Stimulated activated CD4-positive, alpha-beta T cell treated with anti-CD3 and anti-CD28 coated beads, Interleukin-4, amount 100 ng/mL, for 48 hours (primary cell): ENCODE measurements at places on chromosomes 3 and 15.

GRCh38 chr3:197309528-197310361 lies 11.3 kb upstream of the DLG1 start:
- DNase-seq: no peak

GRCh38 chr3:102299125-102299877 lies 135.5 kb upstream of the ZPLD1 start:
- DNase-seq: no peak

DNA sequence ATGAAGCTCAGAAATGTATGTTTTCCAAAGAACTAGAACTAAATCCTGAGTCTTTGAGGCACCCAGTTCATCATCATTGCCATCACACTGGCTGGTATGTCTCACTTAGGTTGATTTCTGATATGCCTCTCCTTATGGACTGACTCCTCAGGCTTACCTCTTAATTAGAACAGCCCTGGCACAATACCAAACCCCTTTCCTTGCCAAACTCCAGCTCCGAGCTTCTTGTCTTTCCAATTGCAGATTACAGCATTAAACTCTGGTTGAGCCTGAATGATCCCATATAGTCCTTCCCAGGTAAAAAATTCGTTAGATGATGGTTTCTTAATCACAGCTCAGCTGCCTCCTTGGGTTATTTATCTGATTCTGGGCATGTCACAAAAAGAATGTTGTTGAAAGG lies 66.3 kb downstream of the RTP4 start:
- no peak for DNase-seq

DNA sequence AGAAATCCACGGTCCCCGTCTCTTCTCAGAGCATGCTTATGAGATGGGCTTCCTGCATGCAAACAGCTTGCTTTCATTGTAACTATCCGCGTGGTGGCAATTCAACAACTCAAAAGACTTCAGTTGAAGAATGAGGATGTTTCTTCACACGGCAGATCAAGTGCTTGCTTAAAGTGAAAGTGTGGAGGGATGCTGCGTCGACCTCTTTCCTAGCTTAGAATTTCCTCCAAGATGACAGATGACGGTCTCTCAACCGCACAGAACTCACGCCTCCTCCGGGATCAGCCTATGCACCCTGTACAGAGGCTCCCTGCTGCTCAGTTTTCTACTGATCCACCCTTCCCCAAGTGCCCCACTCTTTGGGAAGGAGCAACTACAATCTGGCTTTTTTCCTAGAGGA lies 47.8 kb downstream of the PCSK6 start:
- no peak for DNase-seq

GRCh38 chr3:45984331-45985312 lies 11.0 kb downstream of the FYCO1 start:
- DNase-seq: no peak

DNA sequence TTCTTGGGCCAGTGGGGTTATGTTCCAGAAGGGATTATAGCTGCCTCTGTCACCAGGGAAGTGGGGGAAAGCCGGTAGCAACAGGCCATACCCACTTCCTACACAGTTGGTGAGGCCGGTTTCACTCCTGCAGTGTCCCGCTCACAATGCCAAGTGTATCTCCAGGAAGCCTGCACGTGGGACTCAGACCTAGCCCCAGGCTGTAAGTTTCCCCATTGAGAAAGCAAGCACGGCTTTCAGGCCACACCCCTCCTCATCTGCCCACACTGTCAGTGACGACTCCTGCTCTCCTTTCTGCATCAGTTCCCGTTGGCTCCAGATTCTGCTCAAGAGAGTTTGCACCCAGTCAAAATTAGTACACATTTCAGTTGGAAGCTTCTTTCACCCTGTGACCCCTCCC lies 51.6 kb upstream of the CPOX start:
- no peak for DNase-seq

GRCh38 chr15:75230551-75231371 lies 27.4 kb upstream of the GOLGA6C start:
- no peak for DNase-seq

GRCh38 chr3:66322436-66322835 lies 101.6 kb downstream of the SLC25A26 start:
- DNase-seq: no peak

DNA sequence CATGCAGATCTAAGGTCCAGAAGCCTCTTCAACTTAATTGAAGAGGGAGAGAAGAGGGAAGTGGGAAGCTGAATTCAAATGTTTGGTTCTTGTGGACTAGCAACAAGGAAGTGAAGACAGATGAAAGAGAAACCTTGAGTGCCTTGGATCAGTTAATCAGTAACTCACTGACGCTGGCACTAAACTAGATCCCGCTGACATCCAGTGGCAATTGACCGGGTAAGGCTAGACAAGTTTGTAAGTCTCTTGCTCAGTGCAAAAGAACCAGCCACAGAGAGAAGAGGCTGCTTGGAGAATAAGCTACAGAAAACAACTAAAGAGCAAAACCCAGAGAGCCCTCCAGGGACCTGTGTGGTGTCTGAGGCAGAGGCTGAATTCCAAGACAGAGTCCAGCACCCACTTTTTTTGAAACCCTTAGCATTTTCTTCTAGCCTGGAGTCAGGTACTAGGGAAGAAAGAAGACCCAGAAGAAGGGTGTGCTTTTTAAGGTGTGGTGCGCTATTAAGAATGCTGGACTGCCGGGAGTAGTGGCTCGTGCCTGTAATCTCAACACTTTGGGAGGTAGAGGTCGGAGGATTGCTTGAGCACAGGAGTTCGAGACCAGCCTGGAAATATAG lies 6.9 kb downstream of the PLCH1 start:
- no peak for DNase-seq

DNA sequence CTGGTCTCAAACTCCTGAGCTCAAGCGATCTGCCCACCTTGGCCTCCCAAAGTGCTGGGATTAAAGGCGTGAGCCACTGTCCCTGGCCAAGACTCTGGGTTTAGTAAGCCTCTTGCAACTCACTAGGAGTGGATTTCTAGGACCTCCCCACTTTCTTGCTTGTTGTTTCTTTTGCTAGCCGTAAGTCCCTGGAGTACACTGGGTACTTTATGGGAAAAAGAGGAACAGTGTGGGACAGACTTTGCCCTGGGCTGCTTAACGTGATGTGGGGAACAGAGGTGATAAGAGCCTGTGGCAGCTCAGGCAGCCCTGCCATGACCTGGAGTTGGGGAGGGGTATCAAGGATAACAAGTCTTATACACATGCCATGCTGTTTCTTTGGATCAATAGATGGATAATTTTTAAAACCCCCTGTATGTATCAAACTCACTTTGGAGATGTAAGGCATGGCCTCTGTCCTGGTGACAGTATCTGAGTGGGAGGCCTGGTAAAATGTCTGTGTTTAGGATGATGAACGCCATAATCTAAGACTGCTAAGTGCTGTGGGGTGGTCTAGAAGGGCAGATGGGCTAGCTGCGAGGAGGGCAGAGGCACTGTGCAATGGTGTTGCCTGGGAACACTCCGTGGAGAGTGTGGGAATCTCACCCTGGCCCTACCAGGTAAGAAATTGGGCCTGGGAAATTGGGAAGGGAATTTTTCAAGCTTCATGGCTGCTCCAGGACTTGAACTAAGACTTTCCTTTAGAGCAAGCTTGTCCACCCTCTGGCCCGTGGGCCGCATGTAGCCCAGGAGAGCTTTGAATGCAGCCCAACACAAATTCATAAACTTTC lies 54.8 kb downstream of the SMAD3 start:
- DNase-seq: no peak

- no peak for DNase-seq
Measured at GRCh38 chr3:105322570-105323273, 44.0 kb upstream of the ALCAM start.
